ENCODE measurements at places on chromosomes 11 and 22.
A peak's percentile ranks its signal among the peaks of the same experiment; 100 is the strongest.

GRCh38 chr11:14418801-14419417 is 59.9 kb upstream of the RRAS2 start:
- no peak for DNase-seq

DNA sequence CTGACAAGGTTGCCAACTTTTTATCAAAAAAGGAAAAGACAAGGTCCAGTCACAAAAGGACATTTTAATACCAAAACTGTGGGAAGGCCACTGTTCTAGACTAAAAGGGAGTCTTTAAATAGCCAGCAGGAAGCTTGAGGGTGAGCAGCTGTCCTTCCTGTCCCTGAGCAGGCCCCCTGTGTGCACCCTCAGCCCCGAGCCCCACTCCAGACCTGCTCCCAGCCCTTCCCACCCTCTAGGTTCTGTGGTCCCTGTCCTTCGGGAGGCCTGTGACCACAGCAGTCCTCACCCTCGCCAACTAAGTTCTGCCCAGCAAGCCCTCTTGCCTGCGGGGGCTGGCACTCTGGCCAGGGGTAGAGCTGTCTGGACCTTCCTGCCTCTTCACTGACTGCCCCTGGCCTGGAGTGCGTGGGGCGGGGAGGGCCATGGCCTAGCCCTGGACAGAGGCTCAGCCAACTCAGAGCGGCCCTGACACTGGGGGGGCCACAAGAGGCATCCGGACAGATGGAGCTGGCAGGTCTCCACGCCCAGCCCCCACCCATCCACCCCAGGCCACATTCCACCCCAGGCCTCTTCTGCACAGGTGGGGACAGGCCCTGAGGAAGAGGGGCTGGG is 1.6 kb upstream of the PLXNB2 start:
- no peak for DNase-seq

- peak; percentile 83 for DNase-seq
Observed at GRCh38 chr11:64743591-64744543, at the start of gene RASGRP2. TSS of gene RASGRP2 (minus strand) at chr11:64744142. CDS start at chr11:64742866, 1,276 bp downstream.

DNA sequence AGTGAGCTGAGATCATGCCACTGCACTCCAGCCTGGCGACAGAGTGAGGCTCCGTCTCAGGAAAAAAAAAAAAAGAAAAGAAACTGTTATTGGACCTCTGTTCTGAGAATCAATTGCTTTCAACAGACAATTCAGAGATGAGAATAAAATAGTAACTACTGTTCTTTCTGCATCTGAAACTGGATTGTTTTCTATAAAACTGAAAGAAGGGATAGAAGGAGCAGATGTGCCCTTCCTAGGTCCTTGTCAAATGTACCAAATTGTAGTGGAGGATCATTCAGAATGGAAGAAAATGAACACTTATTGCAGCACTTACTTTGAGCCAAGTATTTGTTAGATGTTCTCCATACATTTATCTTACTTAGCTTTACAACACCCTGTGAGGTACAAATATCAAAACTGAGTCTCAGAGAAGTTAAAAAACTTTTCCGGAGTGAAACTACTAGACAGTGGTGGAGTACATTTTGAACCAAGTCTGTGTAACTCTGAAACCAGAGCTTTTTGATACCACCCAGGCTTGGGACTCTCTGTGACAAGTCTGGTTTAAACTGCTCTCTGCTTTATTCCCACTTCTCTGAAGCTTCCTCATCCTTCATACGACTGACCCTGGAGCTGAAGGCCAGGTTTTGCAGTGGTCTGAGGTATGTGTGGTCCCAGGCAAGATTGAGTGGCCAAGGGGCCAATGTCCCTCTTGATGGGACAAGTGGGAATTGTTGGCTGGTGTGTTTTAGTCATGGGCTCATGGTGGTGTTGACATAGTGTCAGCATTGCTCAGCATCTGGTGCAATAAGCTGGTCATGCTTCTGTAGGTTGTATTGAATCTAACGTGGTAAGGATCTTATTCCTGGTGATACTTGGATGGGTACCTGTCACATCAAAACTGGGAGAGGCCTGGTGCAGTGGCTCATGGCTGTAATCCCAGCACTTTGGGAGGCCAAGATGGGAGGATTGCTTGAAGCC is 48.2 kb upstream of the CCDC134 start:
- no peak for DNase-seq

- DNase-seq, result no peak
Observed at GRCh38 chr22:38569181-38569971, 607 bp downstream of the DMC1 start.
